Nasal cavity respiratory epithelium epithelial cell of viscerocranial mucosa (primary cell): ENCODE measurements at places on chromosomes 12 and 14. TPM values are rescaled to one million over a fixed set of nuclear protein-coding genes. Genes with fewer than 3 reads are reported as not detected.

IKZF4 gene
- 0.34 and 1.1 TPM in 2 replicates for total RNA-seq

ARHGAP5 gene
- 247 and 258 TPM in 2 replicates for total RNA-seq

ASCL1 gene
- total RNA-seq, result not detected in 2 replicates

FAM186B gene
- total RNA-seq, result 0.34 and 0.57 TPM in 2 replicates

SERPINA1 gene
- total RNA-seq, result under 0.01 and 9.6 TPM in 2 replicates

CLEC12A gene
- total RNA-seq, result not detected in 2 replicates

DEPDC4 gene
- total RNA-seq, result 1.0 and 2.6 TPM in 2 replicates

CCDC177 gene
- not detected in 2 replicates for total RNA-seq

BCL2L14 gene
- total RNA-seq, result not detected in 2 replicates

DPF3 gene
- 0.07 and 1.0 TPM in 2 replicates for total RNA-seq

DNAH10 gene
- total RNA-seq, result under 0.01 and 0.07 TPM in 2 replicates

FNTB gene
- total RNA-seq, result 6.5 and 10.4 TPM in 2 replicates

EFS gene
- 6.2 and 14.2 TPM in 2 replicates for total RNA-seq

TGM1 gene
- total RNA-seq, result 87.8 and 123 TPM in 2 replicates

LYSET gene
- 14.0 and 15.4 TPM in 2 replicates for total RNA-seq

BDKRB2 gene
- total RNA-seq, result 4.8 and 9.0 TPM in 2 replicates

EPS8 gene
- 16.1 and 16.7 TPM in 2 replicates for total RNA-seq

CCDC197 gene
- total RNA-seq, result not detected in 2 replicates

EGLN3 gene
- total RNA-seq, result 7.5 and 58.7 TPM in 2 replicates

RDH11 gene
- total RNA-seq, result 133 and 140 TPM in 2 replicates

MGP gene
- total RNA-seq, result not detected in 2 replicates

KCNH3 gene
- under 0.01 TPM in 1 of 2 replicates, not detected in the other for total RNA-seq

RIMBP2 gene
- total RNA-seq, result not detected in 2 replicates

TCL1B gene
- total RNA-seq, result not detected in 2 replicates

SPTB gene
- not detected in 2 replicates for total RNA-seq

ADCY6 gene
- total RNA-seq, result 19.1 and 38.7 TPM in 2 replicates

MYO1H gene
- under 0.01 TPM in 1 of 2 replicates, not detected in the other for total RNA-seq

AQP2 gene
- total RNA-seq, result not detected in 2 replicates

NKX2-1 gene
- not detected in 2 replicates for total RNA-seq

CNTN1 gene
- total RNA-seq, result 0.21 and 1.0 TPM in 2 replicates

RNASE1 gene
- total RNA-seq, result not detected in 2 replicates

PLBD1 gene
- 3.4 TPM in 2 replicates for total RNA-seq
